ENCODE measurements at places on chromosomes 5 and 9. TPM values are rescaled to one million over a fixed set of nuclear protein-coding genes. Genes with fewer than 3 reads are reported as not detected.

GRCh38 chr5:154449786-154450185 lies 4.0 kb downstream of the SAP30L start:
- DNase-seq = no peak

GRCh38 chr5:150578781-150579461 lies 61.5 kb upstream of the SYNPO start:
- no peak for DNase-seq

DNA sequence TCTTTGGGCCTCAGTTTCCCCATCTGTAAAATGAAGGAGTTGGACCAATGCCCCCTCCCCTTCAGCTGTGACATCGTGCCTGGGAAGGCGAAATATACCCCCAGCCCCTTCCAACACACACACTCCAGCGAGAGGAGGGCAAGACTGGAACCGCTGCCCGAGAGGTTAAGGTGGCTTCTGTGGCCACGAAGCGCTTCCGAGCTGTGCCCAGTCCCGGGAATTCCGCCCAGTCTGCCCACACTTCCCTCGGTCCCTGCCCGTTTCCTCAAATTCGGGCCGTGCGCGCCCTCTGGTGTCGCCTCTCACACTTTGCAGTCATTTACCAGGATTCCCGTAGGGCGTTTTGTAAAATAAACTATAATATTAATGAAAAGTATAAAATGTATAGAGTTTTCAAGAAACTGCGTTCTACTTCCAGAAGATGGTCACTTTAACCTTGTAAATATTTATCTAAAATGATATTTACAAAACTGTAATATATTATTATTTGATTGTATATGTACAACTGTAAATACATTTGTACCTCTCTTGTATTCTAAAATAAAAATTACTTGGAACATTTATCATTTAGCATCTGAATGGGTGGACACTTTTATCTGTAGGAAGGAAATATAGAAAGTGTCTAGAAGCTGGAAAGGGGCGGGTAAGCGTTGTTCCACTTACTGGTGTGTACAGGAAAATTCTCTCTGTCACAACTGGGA lies 11.0 kb upstream of the EXOSC2 start:
- peak; percentile 70 for DNase-seq

DNA sequence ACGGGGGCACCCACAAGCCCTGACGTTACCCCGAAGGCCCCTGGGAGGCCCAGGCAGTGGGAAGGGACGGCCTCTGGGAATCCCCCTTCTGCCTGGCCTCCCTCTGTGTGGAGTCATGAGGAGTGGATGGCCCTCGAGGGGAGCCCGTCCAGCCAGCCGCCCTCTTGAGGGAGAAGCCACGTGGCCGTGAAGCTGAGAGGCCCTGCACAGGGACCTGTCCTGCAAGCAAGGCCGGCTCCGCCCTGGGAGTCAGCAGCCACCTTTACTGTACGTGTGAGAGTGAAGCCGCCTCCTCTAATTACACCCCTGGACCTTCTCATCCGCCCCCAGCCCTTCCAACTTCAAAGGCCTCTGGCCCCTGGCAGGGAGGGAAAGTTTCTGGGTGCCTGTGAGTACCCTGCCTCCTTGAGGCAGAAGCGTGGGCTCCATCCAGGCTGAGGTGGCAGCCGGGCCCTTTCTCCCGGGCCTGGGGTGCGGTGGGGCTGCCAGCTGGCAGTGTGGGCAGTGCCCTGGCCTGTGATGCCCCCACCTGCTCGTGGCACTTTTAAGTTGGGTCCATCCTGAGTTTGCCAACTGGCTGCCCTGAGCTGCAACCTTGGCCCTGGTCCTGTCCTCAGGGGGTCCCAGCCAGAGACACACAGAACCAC lies 55.9 kb upstream of the EGFL7 start:
- no peak for DNase-seq

- DNase-seq = no peak
These were observed 94.8 kb upstream of the APC start for GRCh38 chr5:112642885-112643284.

DNA sequence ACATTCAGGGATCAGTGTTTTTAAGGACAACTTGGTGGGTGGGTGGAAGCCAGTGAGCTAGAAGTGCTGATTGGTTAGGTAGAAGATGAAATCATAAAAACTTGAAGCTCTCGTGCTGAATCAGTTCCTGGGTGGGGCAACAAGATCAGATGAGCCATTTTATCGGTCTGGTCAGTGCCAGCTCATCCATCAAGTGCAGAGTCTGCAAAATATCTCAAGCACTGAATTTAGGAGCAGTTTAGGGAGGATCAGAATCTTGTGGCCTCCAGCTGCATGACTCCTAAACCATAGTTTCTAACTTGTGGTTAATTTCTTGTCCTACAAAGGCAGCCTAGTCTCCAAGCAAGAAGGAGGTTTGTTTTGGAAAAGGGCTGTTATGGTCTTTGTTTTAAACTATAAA lies 166.4 kb downstream of the FAM170A start:
- DNase-seq = no peak

DNA sequence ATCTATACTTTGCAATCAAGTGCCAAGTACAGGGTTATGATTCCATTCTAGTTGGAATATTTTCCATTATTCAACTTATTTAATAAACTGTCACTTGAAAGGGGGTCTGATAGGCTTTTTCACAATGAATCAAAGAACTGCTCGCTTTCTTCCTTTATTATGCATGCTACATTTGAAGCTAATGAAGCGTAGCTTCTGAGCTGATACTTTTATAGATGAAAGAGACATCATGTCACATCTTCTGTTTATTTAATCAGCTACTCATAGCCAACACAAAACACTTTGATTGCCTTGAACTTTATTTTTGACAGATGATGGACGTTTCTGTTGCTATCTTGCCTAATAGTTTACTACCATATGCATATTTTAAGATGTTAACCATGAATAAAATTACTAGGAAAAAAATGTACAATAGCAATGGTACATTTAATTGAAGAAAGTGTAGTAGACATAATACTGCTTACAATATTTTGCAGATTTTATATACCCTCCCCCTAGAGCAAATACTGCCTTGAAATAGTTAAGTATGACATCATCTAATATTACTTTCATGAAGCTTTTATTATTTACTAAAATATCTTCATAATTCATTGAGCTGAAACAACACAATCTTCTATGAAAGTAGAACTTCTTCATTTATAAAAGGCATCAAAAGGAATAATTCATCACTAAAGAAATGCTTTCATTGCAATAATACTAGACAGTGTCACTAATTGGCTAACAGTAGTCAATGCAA lies 529.3 kb upstream of the TYRP1 start:
- DNase-seq = no peak

GRCh38 chr9:98031935-98032334 lies 24.6 kb upstream of the NANS start:
- DNase-seq = no peak

PTGES gene
- total RNA-seq = 0.20 TPM

TMOD1 gene
- total RNA-seq = 0.47 TPM

PCDHGA5 gene
- total RNA-seq = not detected

SUSD3 gene
- total RNA-seq = 36.7 TPM

IL3 gene
- total RNA-seq = 0.98 TPM

NSG2 gene
- not detected for total RNA-seq

Data from activated CD8-positive, alpha-beta T cell treated with anti-CD3 and anti-CD28 coated beads for 36 hours (primary cell).